Stimulated activated CD4-positive, alpha-beta T cell treated with anti-CD3 and anti-CD28 coated beads, TNF-alpha, amount 100 ng/mL, for 1 hour (primary cell): ENCODE measurements at places on chromosomes 7 and 10.

GRCh38 chr10:129949891-129950291 is 14.2 kb downstream of the EBF3 start:
- no peak for DNase-seq

- DNase-seq: no peak
Measured at GRCh38 chr7:39637400-39637799, 14.0 kb downstream of the RALA start.

DNA sequence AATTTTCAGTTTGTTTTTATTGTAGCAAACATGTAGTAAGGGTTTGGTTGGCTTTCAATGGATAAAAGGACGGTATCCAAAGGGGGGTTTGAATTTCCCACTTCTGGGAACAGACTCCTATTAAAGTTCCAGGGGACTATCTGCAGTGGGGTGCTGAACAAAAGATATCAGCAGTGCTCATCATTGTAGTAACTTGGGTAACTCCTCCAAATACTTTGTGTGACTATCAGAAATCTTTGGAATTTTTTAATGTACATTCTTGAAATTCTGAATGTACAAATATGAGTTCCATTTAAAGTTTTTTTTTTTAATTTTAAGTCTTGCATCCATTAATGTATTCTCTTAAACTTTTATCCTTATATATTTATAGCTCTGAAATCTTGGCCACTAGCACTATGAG is 42.1 kb downstream of the CYP51A1 start:
- no peak for DNase-seq

DNA sequence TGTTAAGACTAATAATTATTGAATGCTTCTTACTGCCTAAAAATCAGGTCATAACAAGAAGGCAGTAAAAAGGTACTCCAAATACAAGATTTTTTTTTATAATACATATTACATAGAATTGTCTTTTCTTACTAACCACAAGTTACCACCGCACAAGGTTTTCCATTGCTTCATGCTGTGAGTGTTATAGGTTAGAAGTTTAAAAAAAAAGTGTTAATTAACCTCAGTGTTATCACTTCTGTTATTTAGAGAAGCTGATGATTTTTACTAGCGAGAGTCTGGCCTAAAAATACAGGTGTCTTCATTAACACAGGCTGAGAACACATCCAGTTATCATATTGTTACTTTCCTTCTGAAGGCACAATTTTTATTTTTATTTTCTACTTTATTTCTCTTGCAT is 1281.9 kb upstream of the CELF2 start:
- no peak for DNase-seq

DNA sequence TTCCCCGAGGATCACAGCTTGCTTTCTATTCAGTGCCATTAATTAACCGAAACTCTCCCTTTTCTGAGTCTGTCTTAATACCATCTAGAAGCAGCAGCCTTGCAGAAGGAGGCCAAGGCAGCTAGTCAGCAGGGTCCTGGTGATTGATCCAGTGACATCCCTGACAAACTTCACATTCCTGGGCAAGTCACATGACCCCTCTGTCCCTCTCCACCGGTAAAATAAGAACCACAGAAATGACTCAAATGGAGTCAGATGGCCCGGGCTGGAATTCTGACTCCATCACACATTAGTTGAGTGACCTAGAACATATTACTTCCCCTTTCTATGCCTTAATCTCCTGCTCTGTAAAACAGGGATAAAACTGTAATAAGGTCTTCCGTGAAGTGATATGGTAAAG is 17.2 kb upstream of the ACSL5 start:
- DNase-seq: no peak
